ENCODE measurements at places on chromosomes 5 and 9. TPM values are rescaled to one million over a fixed set of nuclear protein-coding genes. Genes with fewer than 3 reads are reported as not detected.

Gene PCDHGA4
- 0.08 TPM for total RNA-seq

Gene PTGR1
- 331 TPM for total RNA-seq

Gene MEGF10
- total RNA-seq, result not detected

Gene PRLR
- total RNA-seq, result 0.02 TPM

Gene CD74
- not detected for total RNA-seq

Gene HRH2
- total RNA-seq, result 0.49 TPM

All from A549 treated with dexamethasone at 1 μM for 4 hours (cell line).